Effector CD4-positive, alpha-beta T cell (primary cell): ENCODE measurements at places on chromosomes 4 and X.

DNA sequence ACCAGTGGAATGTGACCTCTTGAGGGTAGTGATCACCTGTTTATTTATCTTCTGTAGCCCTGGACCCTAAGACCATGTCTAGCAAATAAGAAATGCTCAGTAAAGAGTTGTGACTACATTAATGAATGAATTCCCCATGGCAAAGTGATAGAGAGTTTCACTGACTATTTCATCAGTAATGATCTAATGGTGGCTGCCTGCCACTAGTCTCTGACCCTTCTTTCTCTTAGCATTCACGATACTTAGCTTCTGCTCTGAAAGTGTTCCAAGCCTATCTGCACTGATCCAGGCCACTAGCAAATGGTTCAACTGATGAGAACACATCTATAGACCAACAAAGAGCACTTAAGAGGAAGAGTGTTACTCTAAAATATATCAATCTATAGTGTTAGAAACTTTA is 50.0 kb upstream of the RASGEF1B start:
- no peak for DNase-seq

- DNase-seq, result no peak
Observed at GRCh38 chr4:1521821-1522361, 115.6 kb upstream of the NKX1-1 start.

- DNase-seq, result no peak
Observed at GRCh38 chrX:67555578-67556203, 11.9 kb downstream of the AR start.

DNA sequence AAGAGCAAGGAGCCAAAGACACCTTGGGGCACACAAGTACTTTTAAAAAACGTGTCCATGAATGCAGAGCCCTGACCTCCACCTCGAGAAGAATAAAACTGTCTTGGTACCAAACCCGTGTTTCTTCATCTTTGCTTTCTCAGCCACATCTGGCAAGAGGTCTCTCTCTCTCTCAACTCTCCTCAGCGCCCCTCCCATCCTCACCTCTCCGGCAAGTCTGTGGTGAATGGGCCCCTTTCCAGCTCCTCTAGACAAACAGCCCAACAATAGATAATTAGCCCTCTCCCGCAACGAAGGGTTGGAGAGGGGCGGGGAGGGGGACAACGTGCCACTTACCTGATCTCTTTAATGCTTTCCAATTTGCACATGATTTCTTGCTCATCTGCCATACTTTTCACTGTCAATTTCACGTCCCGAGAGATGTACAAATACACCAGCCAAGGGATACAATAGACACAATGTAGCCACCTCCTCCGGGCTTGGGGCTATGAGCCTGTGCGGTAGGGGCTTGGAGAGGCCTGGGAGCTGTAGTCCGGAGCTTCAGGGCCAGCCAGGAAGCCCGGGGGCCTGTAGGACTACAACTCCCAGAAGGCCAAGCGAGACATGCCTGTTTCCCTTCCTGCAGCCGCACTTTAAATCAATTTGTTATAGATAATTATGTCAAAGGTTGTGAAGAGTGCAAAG is at the start of gene ZC4H2:
TSS of gene ZC4H2 (minus strand) at position 462 of the 684 bp plus-strand sequence. CDS start at position 389, 73 bp downstream.
- DNase-seq, result peak; percentile 55

DNA sequence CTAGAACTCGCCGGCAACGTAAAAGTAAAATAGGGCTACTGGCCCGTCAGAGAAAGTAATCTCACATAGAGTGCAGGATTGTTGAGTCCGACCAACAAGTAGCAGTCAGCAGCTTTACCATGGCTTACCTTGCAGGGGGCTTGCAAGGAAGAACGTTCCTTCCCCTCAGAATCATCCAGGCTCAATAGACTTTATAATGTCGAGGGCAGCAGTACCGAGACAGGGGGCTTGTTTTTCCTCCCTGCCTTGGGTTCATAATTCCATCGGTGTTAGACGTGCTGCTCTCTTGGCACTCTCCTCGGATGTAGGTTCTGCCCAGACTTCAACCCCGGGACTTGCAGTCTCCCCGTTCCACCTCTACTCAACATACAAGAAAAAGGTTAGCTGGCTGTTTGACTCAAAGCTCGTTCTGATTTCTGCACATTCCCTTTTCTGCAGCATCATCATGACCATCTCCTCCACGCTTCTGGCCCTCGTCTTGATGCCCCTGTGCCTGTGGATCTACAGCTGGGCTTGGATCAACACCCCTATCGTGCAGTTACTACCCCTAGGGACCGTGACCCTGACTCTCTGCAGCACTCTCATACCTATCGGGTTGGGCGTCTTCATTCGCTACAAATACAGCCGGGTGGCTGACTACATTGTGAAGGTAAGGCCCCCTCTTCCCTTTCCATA is 1.5 kb downstream of the SLC10A4 start:
- DNase-seq, result no peak

DNA sequence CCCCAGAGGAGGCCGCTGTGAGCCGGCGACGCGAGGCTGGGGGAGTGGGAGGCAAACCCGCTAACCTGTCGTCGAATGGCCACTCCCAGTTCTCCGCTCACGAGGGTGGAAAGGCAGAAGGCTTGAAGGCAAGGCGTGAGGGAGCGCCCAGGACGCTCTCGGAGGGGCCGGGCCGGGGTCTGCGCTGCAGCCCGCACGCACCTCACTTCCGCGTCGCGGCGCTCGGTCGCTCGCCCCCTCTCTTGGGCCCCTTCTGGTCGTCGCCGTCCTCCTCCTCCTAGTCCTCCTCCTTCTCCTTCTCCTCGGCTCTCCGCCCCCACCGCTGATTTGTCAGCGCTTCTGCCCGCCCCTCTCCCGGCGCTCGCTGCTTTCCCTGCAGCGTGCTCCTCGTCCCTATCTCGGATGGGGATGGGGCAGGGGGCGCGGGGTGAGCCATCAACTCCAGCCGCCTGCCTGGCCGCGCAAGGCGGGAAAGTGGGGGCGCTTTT is at the start of gene SNCA:
TSS of gene SNCA (minus strand) at position 265 of the 488 bp plus-strand sequence. CDS start 1,494 bp downstream, outside the sequence.
- peak; percentile 4 for DNase-seq

- DNase-seq, result no peak
Observed at GRCh38 chrX:151510203-151510602, 53.3 kb upstream of the PASD1 start.

DNA sequence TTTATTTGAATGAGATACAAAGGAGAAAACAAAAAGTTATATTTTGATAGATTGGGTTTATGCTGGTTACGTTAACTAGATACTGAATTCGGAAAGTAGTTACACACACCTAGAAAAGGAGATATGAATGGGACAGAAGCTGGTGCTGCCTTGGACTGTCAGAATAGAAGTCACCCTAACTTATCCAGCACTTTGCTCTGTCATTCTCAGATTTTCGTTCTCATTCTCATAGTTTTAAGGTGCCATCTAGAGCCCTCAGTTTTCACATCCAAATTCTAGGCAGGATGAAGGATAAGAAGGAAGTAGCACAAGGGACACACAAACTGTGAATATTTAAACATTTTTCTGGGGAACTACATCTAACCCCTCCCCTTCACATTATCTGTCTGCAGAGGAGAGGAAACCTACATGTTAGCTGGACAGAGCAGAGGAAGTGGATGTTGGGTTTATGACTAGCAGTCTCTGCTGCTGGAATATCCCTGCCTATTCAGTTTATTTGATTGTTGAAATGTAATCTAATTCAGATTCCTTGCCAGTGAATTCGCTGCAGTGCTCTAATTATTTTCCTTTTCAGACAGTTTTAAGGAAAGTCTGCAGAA is 521.9 kb downstream of the FAT4 start:
- no peak for DNase-seq

DNA sequence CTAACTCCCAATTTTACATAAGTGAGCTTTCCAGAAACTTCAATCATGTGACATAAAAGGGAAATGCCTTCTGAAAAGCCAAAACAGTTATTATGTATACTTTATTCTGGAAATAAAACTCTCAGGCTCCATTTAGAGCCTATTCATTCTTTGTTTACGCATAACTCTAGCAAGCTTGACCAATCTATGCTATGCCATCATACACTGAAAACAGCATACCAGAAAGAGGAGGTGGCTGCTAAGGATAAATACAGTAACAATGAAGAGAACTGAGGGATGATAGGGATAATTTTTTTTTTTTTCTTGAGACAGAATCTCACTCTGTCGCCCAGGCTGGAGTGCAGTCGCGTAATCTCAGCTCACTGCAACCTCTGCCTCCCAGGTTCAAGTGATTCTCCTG is 24.4 kb downstream of the CDKL2 start:
- no peak for DNase-seq

- DNase-seq, result no peak
Observed at GRCh38 chr4:54173281-54173912, 55.7 kb upstream of the PDGFRA start.

DNA sequence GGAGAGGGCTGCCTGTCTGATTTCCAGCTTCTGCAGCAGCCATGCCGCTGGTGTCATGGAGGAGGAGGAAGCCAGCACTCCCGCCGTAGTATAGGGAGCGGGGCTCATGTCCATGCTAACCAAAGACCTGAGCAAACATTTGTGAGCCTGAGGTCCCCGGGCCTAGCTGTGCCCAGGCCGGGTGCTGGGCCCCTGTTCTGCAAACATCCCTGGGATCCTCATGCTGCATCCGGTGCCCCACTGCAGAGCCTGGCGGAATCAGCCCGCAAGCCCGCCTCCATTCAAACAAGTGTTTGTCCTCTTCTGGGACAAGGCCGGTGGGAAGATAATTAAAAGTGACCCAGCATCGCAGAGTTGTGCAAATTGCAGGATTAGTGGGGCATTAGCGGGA is 106.3 kb downstream of the SORCS2 start:
- DNase-seq, result no peak

GRCh38 chr4:103079621-103080020 is 3.1 kb upstream of the SLC9B2 start:
- DNase-seq, result no peak

- DNase-seq, result no peak
Observed at GRCh38 chrX:12767856-12768255, 23.4 kb upstream of the PRPS2 start.

GRCh38 chrX:50978920-50979682 is 68.6 kb downstream of the BMP15 start:
- DNase-seq, result no peak
